ENCODE measurements at places on chromosomes 12 and 14.

DNA sequence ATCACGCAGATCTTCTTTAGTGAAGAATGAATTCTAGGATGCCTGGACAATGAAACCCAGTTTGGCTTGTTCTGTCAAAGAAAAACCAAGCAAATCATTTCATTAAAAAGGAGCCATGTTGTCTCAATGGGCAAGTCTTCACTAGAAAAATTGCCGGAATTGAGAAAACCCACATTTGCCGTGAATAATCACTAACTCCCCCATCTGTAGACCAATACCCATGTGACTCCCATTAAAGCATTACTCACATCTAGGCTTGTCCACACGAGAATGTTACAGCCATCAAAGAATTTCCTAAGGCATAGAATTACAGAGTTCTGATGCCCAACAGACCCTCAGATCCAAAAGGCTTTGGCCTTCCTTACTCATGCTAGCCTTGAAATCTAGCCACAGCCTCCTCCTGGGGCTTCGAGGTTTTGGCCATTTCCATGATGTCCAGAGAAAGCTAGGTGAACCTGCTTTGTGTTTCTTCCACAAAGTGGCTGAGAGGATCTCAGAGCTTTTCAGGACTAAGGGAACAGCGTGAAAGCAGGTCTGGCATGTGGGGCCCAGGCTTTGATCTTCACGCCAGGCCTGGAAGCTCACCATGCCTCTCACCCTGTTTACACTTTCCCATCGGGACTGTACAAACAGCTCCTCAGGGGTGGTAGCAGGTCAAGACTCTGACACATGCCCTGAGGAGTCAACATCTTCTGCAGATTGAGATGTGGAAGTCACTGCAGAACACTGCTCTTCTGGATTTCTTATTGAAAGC is 12.1 kb downstream of the SLC7A8 start:
- no peak for DNase-seq

GRCh38 chr12:121467638-121468498 is 68.0 kb downstream of the RNF34 start:
- DNase-seq = peak; percentile 18

- DNase-seq = no peak
These were observed 4.9 kb downstream of the BMP4 start for GRCh38 chr14:53951627-53952303.

DNA sequence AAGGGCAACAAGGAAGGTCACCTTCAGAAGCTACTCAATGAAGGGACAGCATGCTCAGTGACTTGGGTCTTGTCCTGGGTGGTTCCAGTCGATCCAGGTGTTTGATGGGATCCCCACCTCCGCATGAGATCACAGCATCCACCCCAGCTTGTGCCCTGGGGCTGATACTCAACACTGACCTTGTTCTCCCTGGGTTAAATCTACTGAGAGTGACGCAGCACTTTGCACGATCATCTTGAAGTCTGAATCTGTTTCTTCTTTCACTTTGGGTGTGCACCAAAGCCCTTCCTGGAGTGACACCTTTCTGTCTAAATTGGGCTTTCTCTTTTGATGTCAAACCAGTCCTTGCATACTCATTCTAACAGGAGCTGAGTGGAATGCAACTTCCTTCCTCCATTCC is 13.8 kb downstream of the NOS1 start:
- no peak for DNase-seq

GRCh38 chr12:77031745-77032144 is 33.6 kb downstream of the E2F7 start:
- DNase-seq = no peak

DNA sequence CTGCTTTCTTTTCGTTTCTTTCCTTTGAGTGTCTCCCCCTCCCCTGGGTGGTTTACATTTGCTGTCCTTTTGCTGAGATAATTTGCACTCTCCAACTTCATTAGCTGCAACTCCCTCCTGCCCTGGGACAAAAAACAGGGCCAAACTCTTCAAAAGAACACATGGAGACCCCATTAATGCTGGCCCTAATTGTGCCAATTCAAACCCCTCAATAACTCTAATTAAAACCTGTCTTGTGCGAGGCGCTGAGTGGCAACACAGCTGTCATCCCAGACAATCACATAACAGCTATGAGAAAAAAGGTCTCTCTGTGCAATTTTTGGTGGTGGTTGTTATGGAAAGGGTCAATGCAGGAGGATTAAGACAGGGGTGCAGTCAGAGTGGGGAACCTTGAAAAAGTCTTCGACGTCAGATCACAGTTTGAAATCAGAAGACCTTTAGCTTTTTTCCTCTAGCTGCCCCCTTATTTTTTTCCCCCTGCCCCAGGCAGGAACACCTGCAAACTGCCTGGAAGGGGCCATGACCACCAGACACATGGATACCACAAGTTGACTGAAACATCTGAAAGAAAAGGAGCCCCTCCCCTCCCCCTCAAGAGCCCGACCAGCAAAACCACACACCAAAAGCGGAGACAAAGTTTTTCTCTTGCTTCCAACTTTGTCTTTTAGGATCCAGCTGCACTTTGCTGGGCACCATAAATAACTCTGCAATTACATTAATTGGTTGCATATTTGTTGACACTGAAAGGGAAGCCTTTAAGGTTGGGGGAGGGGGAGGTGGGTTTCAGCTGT is 26.5 kb upstream of the SMOC1 start:
- no peak for DNase-seq

DNA sequence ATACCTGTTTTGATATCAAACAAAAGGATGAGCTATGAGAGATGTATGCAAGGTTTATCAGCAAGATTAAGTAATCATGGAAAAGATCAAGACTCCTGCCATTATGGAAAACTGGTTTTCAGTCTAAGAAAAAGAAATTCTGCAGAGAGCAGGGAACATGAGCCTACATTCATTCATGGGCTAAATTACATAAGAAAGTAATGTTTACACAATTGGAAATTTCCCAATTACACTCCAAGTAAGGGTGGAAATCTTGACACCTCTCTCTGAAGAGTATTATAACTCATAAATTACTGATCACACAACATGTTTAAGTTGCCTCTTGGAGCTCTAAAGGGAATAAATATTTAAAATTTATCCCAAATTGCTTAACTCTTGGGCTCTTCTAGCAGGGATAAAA is 206.2 kb downstream of the SLC6A15 start:
- DNase-seq = no peak

GRCh38 chr12:92464911-92465310 is 237.9 kb upstream of the PLEKHG7 start:
- DNase-seq = no peak

DNA sequence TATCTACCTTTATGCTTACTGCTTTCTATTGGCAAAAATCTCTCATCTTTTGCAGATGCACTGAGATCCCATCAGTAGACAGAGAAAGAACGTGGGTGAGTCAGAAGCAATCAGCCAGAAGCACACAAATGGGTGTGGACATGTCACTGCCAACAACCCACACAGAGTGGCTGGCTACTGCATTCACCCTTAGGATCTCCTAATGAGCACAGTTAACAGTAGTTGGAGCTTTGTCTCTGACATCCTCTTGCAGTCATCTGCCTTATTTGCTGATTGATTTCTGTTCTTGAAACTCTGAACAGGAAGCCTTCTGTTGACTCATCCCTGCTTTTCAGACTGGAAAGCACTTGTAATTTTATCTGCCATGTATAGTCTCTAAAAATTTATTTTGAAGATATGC is 117.2 kb downstream of the RGS6 start:
- DNase-seq = no peak

DNA sequence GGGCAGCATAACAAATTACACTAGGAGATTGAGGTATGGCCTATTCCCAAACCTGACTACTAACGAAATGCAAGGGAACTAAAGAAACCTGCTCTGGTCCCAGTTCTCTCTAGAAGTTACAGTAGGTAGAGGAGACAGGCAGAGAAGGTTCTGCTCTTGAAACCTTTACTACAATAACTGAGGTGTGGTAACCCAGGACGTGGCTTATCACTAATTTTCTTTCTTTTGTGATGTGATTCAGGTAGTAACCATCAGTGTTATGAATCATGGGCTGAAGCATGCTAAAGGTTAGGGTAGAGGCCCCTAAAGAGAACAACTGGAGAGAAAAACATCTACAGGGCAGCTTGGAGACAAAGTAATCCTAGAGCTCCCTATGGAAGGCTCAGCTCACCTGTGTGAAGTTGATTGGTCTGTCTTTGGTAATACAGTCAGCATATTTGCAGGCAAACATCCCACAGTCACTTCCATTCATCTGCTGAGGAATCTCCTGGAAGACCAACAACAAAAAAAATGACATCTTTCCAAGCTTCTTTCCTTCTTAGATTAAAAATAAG is 41.8 kb upstream of the COL2A1 start:
- no peak for DNase-seq

DNA sequence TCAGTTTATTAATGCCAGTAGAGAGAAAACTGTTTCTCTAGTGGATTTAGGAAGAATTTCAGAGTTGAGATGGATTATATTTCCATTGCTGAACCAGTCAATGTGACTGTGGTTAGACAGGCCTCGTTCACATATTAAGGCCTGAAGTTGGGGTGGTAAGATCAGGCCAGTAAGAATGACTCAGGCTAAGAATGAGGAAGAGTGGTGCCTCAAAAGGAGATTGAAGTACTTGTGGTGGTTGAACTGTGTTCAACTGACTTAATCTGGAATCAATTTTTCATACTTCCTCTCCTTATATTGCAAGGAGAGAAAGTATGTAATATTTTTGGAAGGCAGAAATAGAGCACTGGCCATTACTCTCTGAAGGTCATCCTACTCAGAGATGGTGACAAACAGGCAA is 37.8 kb upstream of the ATF7IP start:
- DNase-seq = no peak

DNA sequence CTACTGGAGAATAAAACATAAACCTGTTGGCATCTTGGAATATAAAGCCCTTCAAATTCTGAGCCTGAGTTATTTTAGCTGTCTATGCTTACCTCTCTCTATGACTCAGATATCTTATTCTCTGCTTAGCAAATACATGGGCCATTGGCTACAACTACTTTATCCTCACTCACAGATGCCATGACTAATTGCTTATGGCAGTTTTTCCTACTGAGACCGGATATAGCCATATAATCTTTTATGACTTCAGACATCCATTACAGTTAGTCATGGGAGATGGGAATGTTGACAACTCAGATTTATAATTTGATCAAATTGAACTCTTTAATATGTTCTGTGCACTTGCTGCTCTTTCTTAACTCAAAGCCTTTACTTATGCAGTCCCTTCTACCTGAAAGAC is 502.4 kb upstream of the ATP2B1 start:
- no peak for DNase-seq

GRCh38 chr12:49227713-49228112 is 37.2 kb upstream of the TUBA1C start:
- DNase-seq = no peak

- no peak for DNase-seq
These were observed 103.6 kb upstream of the FLRT2 start for GRCh38 chr14:85426068-85426935.

DNA sequence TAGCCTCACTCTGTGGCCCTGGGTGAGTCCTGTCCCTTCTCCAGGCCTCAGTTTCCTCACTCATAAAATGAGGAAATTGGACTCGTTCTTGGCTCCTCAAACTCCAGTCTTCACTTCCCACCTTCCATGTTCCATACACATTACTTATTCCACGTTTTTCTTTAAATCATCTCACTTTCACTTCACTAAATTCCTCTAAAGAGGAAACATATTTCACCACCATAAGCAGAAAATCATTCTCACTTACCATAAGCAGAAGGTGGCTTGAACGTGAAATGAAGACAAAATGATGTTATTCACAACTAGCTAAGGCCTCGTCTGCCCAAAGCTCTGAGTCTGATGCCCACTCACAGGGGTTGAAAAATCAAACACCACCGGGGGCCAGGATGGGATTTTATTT is 278.3 kb downstream of the ADGRD1 start:
- DNase-seq = no peak

DNA sequence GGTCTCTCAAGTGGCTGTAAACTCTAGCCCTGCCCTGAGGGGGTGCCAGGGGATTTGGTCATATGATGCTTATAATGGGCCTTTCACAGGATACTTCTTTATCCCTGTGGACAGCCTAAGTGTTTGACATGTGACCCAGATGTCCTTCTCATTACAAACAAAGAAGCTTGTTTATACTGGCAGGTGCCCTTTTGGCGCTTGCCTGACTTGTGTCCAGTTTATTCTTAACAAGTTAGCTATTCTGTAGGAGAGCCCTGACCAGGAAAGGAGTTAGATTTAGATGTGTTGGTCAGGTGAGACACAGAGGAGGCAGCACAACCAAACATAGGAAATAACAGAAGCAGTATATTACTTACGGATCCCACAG is 51.9 kb downstream of the CCDC91 start:
- DNase-seq = no peak

DNA sequence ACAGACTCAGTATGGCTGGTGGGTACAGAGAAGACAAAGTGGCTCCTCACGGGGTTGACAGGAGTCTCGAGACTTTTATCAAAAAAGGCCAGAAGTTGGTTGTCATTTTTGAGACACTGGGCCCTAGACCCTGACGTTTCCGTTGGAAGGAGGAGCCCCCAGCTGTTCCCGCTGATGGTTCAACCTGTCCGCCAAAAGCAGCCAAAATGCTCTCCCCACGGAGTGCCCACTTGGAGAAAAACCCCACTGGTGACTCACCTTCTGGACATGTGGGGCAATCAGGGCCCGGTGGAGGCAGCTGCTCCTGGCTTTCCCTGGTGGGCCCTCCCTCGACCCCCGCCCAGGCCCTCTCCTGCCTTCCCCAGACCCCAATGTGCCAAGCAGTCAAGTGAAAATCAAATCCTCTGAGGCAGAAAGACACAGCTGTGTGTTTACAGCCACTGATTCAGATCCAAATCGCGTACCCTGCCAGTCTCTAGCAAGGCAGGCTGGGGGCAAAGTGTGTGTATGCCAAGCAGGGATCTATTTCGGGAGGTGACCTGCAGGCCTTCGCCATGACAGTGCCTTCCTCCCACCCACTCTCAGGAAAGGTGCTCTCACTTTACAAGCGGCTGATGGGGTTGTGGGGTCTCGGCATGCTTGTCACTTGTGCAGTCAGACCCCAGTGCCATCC is 347.4 kb downstream of the DPF3 start:
- DNase-seq = no peak

- DNase-seq = no peak
These were observed 1.8 kb upstream of the TCP11L2 start for GRCh38 chr12:106300761-106301160.

DNA sequence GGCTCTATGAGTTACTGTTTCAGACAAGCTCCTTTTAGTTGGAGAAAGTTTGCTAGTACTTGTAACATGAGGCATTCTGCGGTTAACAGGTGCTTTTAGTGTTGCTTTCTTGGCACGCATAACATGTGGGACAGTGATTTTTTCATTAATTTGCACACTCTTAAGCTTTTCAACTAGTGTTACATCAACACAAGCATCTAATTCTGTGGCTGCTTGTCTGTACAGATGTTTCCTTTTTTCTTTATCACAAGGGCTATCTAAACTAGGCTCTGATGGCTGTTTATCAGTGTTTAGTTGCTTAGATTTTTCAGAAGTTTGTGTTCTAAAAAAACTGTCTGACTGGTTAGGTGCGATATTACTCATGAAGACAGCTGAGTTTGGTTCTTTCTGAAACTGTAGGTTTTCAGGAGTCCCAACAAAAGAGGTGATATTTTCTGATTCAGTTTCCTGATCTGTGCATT is 120.1 kb downstream of the RALGAPA1 start:
- no peak for DNase-seq

Data from naive thymus-derived CD8-positive, alpha-beta T cell (primary cell).